NCI-H2029 treated with DMSO at 0.1 percent for 48 hours (cell line): ENCODE measurements at places on chromosomes 4 and X.
A peak's percentile ranks its signal among the peaks of the same experiment; 100 is the strongest.

- no peak for DNase-seq
Observed at GRCh38 chr4:38663090-38663800, 754 bp upstream of the KLF3 start.

DNA sequence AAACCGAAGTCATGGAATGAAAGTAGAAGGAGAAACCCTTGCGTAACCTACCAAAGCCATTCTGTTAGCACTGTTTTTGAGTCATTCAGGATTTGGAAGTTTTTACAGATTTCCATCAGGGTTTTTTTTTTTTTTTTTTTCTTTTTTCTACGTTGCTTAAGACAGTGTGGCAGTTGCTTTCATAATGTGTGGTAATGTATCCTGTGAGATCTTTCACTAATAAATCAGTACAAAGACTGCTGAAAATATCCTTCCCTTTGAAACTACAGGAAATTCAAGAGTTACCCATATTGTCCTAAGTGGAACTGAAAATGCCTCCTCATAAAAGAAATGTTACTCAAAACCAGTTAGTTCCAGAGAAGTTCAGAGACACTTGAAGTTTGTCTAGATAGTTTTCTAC, 137.8 kb downstream of the RAPGEF2 start:
- no peak for DNase-seq

DNA sequence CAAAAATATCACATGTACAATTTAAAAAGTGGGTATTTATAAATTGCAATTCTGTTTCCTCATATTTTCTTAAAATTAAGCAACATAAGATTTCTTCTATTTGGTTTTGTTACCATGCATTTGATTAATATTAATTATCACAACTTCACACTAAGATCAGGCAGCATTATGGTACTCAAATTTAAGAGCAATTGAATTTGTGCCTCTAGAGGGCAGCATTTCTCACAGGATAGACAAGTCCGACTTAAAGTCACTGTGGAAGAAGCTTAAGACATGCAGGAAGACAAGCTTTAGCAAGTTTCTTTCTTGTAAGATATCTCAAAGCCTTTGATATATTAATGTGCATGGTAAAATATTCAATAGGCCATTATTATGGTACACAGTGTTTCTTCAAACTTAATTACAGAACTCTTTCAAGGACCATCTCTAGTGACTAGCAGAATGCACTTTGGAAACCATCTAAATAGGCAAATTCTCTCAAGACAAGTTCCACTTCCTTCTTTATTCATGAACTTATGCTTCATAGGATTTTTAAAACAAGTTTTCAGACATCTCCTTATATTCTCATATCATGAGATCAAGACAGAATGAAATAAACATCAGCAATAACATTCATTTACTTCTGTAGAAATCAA, 35.0 kb downstream of the FBXW7 start:
- DNase-seq = peak; percentile 43

- no peak for DNase-seq
Observed at GRCh38 chrX:30156880-30157560, 58.3 kb upstream of the MAGEB2 start.

DNA sequence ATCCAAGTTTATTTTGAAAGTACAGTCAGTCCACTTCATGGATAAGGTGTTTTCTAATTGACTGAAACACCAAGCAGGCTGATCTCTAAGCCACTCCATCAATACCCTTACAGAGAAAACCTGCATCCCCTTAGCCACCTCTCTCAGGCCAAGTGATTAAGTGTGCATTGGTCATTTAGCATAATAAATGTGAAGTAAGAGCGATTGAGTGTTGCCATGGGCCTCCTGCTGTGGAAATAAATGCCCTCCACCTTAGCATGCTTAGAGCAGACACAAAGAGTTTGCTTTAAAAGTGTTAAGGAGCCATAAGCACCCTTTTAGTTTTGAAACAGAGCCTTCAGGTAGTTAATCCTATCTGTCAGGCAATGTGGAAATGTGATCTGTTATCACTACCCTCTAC, 386.5 kb downstream of the GPAT3 start:
- no peak for DNase-seq

DNA sequence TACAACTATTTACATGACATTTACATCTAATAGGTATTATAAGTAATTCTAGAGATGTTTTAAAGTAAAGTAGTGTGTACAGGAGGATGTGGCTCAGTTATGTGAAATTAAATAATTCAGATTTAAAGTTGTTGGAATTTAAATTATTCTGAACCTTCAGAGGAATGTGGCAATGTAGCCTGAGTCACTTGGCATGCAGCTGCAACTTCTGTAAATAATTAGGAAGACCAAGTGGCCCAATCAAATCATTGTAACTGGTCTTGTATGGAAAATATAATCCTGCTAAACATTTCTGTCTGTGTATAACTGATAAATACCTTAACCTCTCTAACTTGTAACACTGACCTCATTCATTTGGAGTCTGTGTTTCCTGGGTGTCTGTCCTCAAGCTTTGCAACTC, 828.9 kb downstream of the GLUD2 start:
- DNase-seq = no peak

DNA sequence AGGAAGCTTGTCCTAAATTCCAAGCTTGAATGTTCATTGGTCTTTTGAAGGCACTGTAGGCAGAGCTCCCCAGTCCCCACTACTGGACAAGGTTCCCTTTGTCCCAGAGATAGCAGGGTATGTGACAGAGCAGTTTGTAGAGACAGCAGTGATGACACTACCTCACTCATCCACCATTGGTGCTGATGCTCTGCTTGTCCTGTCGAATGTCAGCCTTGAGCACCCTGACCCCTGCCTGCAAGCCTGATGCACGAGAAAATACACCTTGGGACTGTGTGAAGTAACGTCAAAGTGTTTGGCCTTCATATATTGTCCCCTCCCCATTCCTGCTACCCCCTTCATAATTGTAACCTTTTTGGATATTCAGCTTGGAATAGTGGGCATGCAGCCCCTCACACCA, 188.9 kb upstream of the EOLA2 start:
- DNase-seq = no peak

DNA sequence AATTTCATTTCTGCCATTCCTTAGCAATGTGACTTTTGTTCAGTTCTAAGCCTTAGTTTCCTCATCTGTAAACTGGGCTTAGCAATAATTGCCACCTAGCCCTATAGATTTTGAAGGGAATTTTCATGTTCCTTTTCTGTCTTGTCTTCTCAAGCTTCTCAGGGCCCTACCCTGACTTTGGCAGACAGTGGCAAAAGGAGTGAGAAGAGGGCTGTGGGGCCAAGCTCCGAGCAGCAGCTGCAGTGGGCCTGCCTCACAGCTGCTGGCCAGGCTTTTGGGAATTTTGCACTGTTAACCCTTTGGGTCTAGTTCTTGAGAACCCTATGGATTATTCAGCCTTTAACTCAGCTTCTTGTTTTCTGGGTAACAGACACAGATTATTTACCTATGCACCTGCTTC, 67.6 kb upstream of the IGSF1 start:
- no peak for DNase-seq

GRCh38 chrX:8455557-8455956, 9.1 kb upstream of the VCX3B start:
- DNase-seq = no peak

DNA sequence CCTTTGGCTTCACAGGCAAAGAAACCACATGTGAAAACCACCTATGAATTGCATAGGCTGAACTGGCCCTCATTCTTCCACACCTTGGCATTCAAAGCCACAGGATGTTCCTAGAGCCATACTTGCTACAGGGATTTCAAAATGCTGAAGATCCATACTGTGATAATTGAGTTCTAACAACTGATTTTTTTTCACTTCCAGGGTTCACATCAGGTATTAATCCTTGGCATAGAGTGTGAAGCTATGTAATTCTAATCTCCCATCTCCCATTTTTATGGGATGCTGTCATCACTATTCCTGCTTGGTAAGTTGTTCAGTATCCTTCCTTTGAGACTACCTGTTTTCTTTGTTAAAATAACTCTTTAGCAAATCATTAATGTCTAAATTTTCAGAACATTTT, 1569.2 kb upstream of the ADGRL3 start:
- no peak for DNase-seq

DNA sequence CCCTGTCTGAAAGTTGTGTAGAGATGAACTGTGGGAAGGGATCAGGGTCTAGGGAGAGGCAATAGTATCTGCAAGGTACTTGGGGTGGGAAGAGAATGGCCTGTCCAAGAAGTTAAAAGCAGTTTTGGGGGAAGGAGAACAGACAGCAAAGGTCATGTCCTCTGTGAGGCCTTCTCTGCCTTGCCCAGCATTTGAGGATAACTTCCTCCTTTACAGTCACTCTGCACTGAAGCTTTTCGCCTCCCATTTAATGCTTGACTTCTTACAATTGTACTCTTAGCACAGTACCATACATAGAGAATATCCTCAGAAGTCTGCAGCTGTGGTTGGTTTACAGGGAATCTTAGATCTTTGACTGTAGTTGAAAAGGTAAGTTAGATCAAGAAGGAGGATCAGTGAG, 121.8 kb upstream of the AP1S2 start:
- DNase-seq = no peak

GRCh38 chrX:111492085-111492484, 19.4 kb upstream of the SERTM2 start:
- DNase-seq = no peak

GRCh38 chr4:100651499-100652175, 133.8 kb upstream of the EMCN start:
- DNase-seq = no peak

GRCh38 chr4:76712564-76712963, 185.4 kb downstream of the SOWAHB start:
- no peak for DNase-seq

DNA sequence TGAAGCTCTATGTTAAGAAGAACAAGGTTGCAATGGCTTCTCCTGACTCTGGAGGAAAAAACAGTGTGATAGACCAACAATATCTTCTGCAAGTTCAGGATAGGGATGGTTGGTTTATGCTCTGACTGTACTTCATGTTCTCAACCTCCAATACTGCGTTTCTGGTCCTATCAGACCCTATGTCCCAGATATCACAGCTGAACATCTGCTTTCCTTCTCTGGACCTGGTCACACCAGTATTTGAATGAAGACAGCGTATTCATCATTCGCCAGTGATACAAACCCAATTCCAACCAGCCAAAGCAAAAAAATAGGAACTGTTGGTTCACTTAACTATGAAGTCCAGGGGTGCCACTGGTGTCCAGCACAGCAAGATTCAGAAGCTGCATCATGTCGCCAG, 124.5 kb upstream of the KLF3 start:
- DNase-seq = no peak

- no peak for DNase-seq
Observed at GRCh38 chr4:55013431-55013955, 111.9 kb downstream of the KDR start.

DNA sequence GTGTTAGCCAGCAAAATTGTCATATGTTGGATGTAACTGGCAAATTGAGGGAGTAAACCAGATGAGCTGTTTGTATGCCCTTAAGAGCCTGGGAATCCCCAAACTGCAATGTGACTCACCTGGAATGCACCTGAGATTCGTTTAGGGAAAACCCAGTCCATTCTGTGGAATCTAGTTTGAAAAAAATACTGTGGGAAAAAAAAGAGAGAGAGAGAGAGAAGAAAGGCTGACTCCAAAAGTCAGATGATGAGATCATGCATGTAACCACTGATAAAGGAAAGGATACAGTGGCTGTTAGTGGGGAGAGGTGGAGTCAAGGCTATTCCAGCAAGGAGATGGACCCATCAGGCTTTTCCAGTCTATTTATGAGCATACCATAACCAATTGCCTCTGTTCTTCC, 48.5 kb downstream of the SLC9A7 start:
- no peak for DNase-seq

GRCh38 chrX:20567108-20567507, 300.4 kb upstream of the RPS6KA3 start:
- no peak for DNase-seq

DNA sequence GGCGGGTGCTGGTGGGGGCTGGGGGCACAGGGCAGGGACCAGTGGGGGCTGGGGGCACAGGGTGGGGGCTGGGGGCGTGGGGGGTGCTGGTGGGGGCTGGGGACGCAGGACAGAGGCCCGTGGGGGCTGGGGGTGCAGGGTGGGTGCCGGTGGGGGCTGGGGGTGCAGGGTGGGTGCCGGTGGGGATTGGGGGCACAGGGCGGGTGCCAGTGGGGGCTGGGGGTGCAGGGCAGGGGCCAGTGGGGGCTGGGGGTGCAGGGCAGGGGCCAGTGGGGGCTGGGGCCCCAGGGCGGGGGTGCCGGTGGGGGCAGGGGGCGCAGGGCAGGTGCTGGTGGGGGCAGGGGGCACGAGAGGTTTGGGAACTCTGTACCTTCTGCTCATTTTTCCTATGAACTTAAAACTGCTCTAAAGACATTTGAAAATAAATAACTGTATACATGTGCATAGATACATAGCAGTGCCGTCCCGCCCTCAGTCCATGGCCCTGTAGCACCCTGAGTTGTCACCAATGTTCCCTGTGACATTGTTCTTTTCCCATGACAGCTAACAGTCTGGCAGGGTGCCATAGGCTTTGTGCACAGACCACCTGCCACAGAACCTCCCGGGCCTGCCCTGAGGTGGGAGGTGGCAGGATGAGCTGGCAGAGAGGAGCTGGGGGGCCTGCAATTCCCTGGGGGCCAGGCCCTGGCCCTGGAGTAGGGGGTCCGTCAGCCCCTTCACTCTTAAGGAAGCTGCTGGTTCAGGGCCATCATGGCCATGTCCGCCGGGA, 35.6 kb upstream of the ADRA2C start:
- no peak for DNase-seq

DNA sequence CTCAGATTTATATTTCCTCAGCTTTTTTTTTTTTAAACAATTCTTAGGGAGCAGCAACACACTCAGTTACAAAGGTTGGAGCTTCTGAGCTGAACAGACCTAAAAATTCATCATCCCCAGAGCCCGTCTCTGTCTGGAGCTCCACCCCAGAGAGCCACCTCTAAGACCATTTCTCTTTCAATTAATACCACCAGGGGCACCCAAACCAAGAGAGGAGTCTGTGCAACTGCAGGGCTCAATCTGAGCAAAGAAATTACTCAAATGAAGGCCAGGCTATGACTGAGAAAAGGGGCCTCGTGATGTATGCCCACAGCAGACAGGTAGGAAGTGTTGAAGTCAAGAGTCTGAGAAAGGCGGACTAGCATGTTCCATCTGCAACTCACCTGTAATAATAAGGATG, 95.5 kb downstream of the C4orf51 start:
- DNase-seq = no peak

DNA sequence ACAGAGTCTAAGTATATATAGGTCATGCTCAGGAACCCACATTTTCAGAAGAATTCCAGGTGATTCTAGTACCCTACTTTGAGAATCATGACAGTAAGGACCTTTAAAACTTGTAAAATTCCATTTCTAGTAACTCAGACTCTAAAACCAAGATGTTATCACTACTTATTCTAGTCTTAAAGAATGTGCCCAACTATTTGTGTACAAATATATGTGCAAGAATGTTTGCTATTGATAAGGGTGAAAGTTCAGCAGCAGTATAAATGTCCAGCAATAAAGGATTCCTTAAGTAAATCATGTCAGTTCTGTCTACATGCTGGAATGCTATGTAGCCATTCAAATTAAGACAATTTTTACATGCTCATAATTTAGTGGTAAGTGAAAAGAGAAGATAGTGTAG, 71.1 kb upstream of the MAGEB2 start:
- DNase-seq = no peak
